Activated CD4-positive, alpha-beta memory T cell treated with anti-CD3 and anti-CD28 coated beads, Interleukin-2, amount 10 ng/mL, durations not matched to agents 7 days and 5 days (primary cell): ENCODE measurements at places on chromosomes 4 and X.

- no peak for DNase-seq
Measured at GRCh38 chr4:25551605-25552004, 104.0 kb upstream of the SLC34A2 start.

GRCh38 chrX:57286507-57287251 lies at the start of gene FAAH2:
Gene FAAH2 (plus strand): TSS chrX:57286706. CDS start chrX:57286826, 120 bp downstream.
- DNase-seq = peak; percentile 55

GRCh38 chrX:81120936-81121371 lies 80.8 kb downstream of the HMGN5 start:
- peak; percentile 32 for DNase-seq

DNA sequence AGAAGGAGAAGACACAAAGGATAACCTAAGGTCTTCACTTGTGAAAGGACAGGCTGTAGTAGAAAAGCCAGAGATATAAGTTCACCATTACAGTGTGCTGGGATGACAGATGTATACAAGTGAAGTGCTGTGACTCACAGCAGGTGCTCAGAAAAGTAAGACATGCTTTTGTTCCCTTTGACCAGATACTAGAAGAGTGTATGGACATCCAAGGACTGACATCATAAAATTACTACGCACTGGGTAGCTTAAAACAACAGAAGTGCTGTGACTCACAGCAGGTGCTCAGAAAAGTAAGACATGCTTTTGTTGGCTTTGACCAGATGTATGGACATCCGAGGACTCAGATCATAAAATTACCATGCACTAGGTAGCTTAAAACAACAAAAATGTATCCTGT lies 61.6 kb upstream of the BTC start:
- DNase-seq = no peak

GRCh38 chr4:8439914-8440491 lies 520 bp downstream of the ACOX3 start:
- no peak for DNase-seq

DNA sequence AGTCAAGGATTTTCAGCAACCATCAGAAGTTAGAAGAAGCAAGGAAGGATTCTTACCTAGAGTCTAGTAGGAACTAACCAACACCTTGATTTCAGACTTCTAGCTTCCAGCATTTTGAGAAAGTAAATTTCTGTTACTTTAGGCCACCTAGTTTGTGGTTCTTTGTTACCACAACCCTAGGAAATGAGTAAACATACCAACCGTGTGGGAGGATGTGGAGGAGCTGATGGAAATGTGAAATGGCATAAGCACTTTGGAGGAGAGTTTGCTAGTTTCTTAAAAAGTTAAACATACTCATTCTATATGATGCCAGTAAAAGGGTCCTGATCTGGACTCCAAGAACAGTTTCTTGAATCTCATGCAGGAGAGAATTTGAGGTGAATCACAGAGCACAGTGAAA lies 679.4 kb downstream of the PDHA2 start:
- DNase-seq = no peak

DNA sequence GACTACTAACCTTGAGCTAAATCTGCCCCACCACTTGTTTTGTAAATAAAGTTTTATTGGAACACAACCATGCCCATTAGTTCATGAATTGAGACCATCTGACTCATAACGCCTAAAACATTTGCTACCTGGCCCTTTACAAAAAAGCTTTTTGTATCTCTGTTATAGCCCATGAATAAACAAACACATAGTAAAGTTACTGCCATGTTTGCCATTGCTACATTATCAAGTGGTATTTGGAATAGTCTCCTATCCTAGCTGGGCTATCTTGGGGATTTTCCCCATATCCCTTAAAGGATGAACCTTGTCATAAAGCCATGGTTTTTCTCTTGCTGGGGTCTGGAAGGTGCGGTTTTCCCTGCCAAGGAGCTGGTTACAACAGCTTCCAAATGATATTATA lies 112.3 kb downstream of the FAM9B start:
- no peak for DNase-seq

DNA sequence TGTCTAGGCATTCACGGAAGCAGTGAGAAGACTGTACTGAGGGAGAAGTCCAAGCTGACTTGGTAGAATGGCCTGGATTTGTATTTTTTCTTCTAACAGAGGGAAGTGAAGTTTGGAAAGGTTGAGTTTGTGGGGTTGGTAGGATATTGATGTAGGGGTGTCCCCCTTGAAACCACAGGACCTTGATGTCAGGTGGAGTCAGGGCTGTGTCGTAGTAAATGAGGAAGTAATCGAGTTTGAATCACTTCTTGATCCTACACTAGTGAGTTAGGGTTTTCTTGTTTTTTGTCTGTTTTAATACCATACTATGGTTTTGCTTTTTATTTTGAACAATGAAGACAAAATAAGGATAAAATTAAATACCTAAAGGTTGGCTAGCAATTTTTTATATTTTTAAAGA lies 30.1 kb upstream of the ANAPC4 start:
- no peak for DNase-seq

- no peak for DNase-seq
Measured at GRCh38 chr4:88045021-88045420, 37.6 kb downstream of the PKD2 start.

- DNase-seq = no peak
Measured at GRCh38 chr4:155900381-155900780, 3.1 kb upstream of the TDO2 start.

DNA sequence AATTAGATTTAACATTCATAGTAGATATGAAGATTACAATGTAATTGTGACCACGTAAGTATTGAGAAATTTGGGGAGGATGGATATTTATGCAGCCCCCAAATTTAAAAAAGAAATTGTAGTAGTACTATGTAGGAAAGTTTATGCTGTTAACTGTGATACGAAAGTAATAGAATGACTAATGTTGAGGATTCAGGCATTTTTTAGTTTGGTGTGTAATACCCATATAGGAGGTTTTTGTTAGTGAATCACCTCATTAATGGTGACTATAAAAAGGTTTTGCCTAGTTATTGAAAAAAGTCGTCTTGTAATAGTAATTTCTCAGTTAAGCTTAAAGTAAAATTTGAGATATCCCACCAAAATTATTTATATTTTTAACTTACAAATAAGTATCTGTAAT lies 67.2 kb downstream of the SMARCAD1 start:
- no peak for DNase-seq

GRCh38 chr4:172173206-172173605 lies 360.0 kb downstream of the GALNTL6 start:
- DNase-seq = no peak

- DNase-seq = no peak
Measured at GRCh38 chr4:69708211-69708610, 52.2 kb downstream of the SULT1B1 start.

DNA sequence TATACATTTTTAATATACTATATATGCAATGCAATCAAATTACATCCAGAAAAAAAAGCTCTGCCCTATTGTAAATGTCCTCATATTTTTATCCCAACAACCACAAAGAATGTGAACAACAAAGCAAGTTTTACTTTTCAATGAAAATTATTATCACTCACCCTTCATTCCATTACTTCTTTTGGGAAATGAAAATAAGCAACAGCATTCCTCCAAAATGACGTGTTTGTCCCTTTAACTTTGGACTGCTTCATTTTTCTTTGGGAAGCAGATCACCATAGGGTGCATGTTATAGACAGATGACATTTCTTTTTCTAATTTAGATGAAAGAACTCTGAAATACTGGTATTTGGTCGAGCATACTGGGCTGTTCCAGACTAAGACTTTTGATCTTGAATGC lies 667.1 kb upstream of the BOD1L1 start:
- no peak for DNase-seq

DNA sequence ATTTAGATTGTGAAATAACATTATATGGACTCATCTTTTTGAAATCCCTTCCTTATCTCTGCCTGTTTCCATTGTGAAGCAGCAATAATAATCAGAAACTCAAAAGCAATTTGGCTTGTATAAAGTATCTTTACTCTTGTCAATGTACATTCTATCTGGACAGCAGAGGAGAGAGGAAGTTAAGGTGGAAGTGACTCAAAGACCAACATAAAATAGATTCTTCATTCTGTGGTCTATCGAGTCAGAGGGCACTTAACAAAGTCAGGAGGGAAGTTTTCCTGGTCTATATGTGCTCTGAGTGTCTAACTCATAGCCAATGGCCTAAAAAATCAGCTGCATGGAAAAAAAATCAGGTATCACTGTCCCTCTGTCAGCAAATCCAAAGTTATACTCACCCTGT lies 155.5 kb downstream of the EMCN start:
- no peak for DNase-seq

GRCh38 chrX:41779030-41779564 lies 55.1 kb downstream of the GPR82 start:
- no peak for DNase-seq

- no peak for DNase-seq
Measured at GRCh38 chrX:155071694-155072280, 479 bp downstream of the BRCC3 start.

DNA sequence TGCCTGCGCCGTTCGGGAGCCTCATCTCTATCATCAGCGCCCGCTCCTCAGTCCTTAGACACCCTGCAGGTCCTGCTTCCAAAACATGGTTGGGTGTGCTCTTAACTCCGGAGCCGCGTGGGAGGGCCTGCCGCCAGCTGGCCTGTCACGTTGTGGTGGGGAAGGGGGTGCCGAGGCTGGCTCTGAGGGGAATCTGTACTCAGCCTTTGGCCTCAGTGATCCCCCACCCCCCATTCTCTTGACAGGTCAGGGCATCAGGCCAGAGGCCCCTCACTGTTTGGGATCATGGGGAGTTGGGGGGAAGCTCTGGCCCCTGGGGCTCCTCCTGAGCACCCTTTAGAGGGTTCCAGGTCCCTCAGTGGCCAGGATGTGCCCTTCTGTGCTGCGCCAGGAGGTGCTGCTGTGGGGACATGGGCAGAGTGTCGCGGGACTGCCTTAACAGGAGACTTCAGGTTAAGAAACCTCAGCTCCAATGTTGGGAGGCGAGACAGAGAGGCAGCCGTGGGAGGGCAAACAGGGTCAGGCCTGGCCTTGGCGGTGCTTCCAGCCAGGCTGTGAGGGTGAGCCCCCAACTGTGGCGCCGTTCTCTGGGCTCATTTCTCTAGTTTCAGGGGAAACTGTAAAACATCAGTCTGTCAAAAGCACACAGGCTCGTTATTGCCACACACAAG lies 33.5 kb downstream of the TRMT44 start:
- no peak for DNase-seq

DNA sequence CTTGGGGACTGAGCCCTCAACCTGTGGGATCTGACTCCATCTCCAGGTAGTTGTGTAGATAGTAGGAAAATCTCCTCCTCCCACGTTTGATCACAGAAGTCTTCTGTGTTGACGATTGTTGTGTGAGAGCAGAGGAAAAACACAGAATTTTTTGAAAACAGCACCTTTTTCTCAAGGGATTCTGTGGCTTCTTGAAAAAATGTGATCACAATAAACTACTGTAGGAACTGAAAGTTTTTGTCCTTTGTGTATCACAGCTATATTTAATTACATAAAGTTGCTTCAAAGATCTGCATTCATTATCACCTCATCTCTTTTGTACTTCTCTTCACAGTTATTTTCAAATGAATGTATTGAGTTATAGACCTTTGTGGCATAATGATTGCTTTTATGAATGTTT lies 85.1 kb downstream of the AFF1 start:
- no peak for DNase-seq

GRCh38 chr4:79185526-79186045 lies 140.3 kb downstream of the NAA11 start:
- no peak for DNase-seq

DNA sequence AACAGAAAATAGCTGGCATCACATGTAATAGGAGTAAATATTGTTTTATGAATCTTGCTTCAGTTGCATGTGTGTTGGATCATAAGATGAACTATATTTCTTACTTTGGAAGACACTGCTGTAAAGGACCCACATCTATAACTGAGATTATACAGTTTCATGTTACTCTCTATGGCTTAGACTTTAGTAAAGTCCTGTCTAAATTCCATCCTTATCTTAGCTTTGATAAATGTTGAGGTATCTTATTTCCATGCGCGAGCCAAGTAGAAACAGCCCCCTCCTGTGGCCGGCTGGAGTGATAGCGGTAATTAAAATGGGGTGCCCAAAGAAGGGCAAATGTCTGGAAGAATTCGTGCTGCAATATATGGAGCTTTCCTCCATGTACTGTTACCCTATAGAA lies 43.0 kb downstream of the CCDC158 start:
- DNase-seq = peak; percentile 64
